ENCODE measurements at places on chromosomes 13 and 19.

GRCh38 chr19:13938301-13939064 is at the start of gene PODNL1:
Gene PODNL1, minus strand, starts transcription at chr19:13938417. Its CDS starts 236 bp downstream, at chr19:13938181.
- no peak for DNase-seq

- DNase-seq, result no peak
Measured at GRCh38 chr13:98187155-98187964, 10.3 kb upstream of the RNF113B start.

DNA sequence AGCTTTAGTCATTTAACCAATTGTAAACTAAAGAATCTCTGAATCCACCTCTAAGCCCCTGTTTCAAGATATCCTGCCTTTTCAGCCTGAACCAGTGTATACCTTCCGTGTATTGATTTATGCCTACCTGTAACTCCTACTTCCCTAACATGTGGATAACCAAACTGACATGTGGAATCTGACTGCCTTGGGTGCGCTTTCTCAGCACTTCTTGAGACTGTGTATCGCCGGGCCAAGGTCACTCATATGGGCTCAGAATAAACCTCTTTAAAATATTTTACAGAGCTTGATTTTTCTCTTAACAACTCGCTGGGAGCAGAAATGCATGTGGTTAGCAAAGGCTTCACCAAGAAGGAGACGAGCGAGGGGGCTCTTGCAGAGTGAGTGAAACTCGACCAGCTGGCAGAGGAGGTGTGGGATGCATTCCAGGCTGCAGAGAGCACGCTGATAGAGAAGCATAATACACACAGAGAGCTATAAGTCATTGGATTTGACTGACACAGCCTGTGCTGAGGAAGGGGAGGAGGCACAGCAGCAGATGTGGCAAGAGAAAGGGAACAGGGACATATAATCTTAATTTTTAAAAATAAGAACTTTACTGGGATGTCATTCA is 268.2 kb upstream of the MAB21L1 start:
- DNase-seq, result no peak

- no peak for DNase-seq
Measured at GRCh38 chr13:62123409-62123808, 707.8 kb upstream of the PCDH20 start.

DNA sequence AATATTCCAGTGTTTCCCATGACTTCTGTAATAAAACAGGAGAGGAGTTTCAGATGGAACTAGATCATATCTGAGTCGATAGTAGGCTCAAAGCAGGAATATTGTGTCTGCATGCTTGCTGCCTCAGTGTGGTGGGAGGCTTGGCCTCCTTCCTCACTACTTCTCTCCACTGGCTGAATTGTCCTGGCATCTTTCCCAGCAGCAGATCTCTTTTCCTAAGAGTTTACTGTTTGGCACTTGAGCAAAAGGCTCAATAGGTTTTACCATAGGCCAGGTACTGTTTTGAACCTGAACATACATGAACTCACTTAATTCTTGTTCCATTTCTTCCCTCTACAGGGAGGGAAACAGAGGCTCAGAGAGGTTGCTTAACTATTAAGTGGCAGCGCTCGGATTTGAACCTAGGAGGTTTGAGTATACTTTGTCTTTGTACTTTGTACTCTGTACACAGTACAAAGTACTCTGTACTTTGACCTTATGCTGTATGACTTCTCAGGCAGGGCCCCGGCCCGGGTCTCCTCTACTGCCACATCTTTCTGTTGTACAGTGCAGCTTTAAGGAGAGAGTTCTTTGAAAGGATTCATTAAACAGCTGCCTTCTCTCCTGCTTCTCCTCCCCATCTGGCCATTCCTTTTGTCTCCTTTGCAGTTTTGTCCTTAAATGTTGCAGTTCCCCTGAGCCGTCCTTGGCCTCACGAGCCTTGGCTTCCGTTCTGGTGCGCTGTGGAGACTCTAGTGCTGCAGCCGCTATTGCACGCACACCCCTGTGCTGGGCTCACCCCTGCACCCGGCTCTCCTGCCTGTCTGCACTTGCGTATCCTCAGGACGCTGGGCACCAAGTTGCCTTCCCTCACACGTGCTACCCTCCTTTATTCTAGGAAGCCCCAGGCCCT is 8.1 kb downstream of the B3GLCT start:
- no peak for DNase-seq

GRCh38 chr19:39432677-39433025 is 3.1 kb downstream of the RPS16 start:
- DNase-seq, result no peak

DNA sequence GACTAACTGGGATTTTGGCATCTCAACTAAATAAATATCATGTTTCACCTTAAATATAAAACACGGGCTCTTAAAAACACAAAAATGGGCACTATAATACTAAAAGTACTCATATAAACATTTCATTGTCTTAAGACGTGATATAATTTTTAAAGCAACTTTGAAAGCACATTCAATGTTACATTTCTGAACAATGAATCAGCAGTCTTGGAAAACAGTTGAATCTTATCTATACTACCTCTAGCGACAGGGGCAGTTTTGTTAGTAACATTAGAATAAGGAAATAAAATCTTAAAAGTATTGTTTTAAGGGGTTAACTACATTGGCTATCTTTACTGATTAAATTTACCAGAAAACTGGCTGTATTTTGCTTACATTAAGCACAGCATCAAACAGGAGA is 156.9 kb downstream of the UGGT2 start:
- DNase-seq, result no peak

DNA sequence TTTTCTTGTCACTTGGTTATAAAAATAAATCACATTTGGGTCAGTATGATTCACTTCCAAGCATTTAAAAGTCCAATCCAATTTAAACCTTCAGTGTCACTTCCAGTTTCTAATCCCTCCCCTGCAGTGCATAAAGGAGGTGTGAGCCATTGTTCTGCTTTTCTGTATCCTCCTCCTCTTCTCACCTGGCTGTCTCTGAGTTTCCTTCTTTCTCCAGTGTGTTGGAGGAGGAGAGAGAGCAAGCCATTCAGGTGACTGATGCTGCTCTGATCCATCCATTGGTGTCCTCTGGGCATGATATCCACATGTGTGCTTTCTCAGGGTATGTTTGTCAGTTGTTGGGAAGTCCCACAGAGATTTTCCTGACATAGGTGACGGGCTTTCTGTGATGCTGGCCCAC is 1.2 kb downstream of the NUDT15 start:
- DNase-seq, result no peak

DNA sequence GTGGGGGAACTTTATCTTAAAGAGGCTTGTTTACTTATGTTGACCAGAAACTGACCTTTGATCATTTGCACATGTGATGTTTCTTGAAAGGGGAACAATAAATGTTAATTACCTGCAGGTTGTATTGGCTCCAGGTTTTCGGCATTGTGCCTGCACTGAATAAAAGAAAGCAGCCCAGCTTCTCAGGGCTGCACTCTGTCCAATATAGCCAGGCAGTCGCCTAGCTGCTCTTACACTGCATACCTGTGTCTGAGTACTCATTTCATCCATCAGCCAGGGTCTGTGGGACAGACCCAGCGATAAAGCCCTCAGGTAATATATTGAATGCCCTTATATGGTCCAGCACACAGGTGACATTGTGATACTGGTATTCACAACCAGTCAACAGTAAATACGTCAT is 8.9 kb upstream of the ZNF726 start:
- DNase-seq, result no peak

DNA sequence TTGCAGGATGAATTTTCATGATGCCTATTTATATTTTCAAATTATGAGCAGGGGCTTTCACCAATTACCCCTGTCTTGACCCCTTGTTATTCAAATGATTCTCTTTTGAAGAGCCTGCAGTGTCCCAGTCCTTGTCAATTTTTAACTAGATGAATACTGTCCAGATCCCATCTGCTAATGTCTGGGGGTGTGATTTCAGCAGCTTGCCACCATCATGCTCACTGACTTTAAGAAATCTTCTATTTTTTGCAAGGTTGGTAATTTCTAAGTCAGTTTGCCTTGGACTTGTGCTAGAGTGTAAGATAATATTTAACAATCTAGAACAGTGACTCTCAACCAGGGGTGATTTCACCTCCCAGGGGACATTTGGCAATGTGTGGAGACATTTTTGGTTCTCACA is 106.0 kb downstream of the CACNA1A start:
- DNase-seq, result no peak

GRCh38 chr13:113220877-113221276 is 11.5 kb downstream of the CUL4A start:
- no peak for DNase-seq

DNA sequence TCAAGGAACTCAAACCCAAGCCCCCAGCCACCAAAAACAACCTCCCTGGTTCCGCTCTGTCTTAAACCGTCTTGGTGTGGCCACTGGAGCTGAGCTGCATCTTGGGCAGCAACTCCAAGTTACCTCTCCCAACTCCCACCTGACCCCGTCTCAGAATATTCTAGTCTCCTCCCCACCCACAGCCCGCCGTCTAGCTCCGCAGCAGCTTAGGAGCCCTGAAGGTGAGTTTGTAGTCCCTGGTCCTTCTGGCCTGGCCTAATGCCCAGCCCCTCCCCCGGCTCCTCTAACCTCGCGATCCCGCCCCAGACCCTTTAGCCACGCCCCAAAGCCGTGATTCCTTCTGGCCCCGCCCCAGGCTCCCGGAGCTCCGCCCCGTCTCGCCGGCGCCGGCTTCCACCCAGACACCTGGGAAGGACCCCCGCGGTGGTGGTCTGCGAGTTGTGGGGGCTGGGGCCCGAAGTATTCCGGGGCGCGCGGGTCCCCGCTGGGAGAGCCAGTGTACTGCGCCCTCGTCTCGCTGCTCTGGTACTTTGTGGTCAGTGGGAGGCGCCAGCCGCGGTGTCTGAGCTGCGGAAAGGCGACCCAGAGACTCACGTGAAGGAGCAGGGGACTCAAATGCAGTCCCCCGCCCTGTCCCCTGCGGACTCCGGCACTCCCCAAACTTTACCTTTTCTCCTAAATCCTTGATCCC is 2.5 kb upstream of the LHB start:
- no peak for DNase-seq

DNA sequence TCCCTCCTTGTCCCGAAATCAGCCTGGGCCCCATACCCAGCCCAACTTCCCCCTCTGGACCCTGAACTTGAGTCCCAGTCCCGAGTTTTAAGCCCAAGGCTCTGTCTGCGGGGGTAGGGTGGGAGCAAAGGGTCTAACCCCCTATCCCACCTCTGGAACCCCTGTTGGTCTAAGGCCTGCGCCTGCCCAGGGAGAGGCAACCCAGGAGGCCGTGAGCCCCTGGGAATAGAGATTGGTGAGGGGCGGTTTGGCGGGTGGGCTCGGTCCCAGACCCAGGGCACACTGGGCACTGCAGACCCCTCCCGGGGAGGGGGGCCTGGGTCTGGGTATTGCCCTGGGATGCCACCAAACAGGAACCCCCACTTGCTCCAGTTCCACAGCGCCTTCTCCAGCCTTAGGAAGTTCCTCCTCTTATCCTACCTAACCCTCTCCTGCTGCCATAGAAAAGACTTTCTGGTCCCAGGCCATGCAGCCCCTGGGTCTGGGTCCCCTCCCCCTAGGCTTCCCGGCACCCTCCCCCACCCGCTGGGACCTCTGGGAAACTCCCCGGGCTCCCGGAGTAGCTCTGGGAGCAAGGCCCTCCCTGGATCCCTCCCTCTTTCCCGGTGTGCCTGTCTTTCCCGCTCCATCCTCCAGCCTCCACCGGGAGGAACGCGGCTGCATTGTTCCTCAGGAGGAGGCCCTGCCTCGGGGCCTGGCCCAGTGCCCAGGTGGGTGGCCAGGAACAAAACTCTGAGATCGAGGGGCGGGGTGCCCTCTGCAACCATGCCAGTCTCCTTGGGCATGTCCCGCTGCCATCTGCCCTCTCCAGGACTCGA is 33.6 kb upstream of the NANOS3 start:
- no peak for DNase-seq

DNA sequence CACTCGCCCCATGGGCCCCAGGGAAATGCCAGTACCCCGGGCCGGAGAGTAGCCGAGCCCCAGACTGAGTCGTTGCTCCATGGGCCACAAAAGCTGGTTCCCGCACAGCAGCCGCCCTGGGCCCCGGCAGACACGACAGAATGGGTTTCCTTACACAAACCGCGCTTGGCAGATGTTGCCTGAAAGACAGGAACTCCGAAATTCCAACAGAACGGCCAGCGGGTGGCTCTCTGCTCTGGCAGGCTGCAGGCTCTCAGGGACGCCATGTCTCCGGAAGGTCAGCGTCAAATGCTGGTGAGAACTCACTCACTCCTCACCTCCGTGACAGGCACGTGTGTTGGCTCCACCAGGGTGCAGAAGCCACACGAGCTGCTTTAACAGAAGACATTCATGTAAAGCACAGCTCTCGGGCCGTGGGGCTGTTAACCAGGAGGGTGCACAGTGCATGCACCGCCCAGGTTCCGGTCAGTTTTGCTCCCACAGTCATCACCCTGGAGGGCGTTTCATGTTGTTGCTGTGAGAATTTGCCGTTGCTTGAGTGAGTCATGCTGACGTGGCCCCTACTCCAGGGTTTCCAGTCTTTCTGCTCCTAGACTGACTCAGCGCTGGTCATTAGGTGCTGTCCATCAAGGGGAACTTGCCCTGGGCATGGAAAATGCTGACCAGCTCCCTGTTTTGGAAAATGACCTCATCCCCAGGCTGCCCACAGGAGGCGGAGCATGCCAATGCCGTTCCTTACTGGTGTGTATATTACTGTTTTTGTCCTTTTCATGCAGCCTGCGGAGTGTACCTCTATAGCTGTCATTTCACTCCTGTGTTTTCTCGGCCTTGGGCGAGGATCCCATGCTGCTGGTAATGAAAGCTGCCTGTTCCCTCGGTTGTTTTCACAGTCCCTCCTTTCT is 44.8 kb downstream of the ANKRD10 start:
- no peak for DNase-seq

DNA sequence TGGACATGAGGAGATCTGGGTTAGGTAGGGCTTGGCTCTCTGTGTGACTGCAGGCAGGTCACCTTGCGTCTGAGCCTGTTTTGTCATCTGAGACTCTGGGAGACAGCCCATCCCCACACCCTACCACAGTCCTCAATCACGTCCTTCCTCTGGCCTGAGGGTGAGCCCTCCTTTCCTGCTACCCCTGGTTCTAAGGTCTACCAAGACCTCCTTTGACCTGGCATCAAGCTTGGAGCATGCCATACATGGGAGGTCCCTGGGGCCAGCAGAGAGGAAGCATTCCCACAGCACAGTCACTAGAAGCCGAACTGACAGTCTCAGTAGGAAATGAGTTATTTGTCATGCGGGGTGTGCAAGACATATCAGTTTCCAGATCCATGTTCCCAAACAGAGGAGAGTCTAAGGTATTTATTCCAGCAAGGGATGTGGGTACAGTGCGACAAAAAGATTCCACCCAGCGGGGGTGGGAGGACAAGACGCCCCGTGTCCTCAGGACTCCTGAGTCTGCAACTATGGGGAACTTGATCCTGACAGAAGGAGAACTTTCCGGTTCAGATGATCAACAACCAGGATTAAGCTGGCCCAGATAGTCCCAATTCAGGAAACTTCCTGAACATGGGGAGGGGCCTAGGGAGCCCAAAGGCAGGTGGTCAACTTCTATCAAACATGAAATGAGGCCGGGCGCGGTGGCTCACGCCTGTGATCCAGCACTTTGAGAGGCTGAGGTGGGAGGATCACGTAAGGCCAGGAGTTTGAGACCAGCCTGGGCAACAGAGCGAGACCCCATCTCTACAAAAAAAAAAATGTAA is 9.5 kb downstream of the ARRDC2 start:
- DNase-seq, result no peak
